Thoracic aorta (tissue), 2 donors: ENCODE measurements at places on chromosomes 11 and 22. TPM values are rescaled to one million over a fixed set of nuclear protein-coding genes. Genes with fewer than 3 reads are reported as not detected.
A peak's percentile ranks its signal among the peaks of the same experiment; 100 is the strongest.

SCUBE1 gene
- 6.0 TPM for total RNA-seq

DNA sequence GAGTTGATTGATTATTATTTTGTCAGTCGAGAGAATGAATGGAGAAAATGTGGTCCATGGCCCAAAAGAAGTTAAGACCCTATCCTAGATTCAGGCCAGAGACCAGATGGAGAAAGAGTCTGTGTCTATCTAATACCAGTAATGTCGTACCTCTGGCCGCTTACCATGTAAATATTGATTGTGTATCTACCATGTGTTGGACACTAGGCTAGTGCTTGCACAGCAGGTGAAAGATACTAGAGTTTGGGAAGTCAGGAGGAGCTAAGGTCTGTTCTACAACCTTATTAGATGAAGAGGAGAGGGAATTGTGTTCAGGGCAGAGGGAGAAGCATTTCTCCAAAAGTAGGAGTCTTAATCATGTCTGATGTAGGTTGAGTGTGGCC, 31.8 kb downstream of the PIK3IP1 start:
- no peak for DNase-seq

OR52H1 gene
- 0.81 TPM for total RNA-seq

MS4A8 gene
- not detected for total RNA-seq

DNA sequence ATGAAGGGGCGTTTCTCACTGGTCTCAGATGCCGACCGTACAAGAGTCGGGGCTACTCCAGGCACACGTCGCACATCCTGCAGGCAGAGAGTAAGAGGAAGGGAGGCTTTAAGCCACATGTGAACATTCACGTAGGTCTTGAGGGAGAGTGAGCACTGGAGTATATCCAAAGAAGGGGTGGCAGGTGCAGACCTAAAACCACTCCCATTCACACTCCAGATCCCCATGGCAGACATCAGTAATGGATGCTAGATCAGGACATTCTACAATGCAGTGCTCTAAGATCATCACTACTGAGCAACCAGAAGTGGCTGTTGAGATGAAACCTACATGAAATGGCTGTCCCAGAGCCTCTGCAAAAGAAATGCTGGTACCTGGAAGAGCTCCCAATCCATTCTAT, 39.0 kb downstream of the WT1 start:
- no peak for DNase-seq

DNA sequence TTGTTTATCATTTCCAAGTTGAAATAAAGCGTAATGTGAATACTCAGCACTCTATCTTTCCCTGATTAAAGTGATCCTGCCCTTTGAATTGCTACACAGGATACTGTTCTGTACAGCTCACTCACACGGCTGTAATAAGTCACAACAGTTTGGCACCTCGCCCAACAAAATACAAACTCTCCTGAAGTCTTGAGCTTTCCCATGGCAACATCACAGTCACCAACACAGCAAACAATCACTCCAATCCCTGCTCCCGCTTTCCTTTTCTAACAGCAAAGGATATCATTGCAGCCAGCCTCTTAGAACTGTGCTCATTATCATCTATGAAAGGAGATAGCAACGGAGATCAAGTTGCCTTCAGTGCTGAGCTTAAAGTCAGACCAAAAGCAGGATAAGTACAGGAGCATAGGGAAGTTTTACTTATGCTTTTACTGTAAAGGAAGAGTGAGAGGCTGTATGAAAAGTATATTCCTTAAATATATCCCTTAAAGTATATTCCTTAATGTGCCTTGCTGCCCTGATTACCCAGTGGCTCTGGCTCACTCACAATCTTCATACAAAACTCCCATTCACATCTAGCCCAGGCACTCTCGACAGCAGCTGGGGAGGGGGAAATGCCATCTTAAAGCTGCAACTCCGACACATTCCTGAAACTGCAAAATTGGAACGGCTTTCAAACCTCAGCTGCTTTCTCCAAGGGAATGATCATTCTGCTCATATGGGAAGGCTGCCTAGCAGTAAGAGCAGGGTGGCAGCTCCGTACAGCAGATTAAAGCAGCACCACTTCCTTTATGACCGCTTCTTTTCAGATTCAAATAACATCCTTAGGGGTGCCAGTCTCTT, 35.8 kb downstream of the MAML2 start:
- peak; percentile 96 for DNase-seq

- no peak for DNase-seq
Observed at GRCh38 chr22:46072110-46072881, 78.0 kb upstream of the PPARA start.

GRCh38 chr11:21927628-21928027, 265.3 kb upstream of the ANO5 start:
- no peak for DNase-seq

DNA sequence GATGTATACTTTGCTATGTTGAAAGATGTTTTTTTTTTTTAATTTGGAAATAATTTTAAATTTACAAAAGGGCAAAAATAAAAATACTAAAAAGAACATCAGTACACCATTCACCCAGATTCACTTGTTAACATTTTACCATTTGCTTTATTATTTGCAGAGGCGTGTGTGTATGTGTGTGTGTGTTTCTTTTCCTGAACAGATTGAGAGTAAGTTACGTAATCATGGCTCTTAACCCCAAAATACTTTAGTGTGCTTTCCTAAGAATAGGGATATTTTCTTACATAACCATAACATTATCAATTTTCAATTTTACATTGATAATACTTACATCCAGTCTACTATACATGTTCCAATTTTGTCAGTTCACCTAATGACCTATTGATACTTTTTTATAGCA, 91.5 kb upstream of the HORMAD2 start:
- DNase-seq: no peak

DNA sequence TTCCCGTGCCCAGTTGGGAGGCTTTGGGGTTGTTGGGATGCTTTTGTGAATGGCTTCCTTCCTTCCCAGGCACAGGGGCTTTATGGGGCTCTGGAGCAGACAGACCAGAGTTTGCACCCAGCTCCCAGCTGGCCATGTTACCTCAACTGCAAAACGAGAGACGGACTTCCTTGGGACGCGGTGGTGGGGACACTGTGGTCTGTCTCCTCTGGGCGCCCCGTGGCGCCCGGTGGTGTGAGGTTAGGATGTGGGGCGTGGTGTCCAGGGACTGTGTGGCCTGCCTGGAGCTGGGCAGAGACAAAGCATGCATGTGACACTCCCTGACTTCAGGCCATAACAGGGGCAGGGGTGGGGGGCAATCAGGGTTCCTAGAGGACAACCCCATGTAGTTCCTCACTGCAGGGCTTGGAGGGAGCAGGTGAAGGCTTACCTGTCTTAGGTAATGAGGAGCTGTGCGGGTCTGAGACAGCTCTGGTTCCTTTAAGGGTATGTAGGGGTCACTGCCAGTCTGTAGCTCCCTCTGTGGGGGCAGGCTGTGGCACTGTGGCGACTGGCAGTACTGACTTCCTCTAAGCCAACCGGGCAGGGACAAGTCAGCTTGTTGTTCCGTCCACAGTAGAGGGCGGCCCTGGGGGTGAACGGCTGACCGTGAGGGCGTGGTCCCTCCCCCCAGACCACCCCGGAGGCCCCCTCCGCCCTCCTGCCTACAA, 14.4 kb downstream of the KCNQ1 start:
- DNase-seq: no peak

GRCh38 chr11:102368472-102368871, 21.5 kb downstream of the BIRC2 start:
- DNase-seq: no peak

- no peak for DNase-seq
Observed at GRCh38 chr11:134345237-134345550, 13.4 kb downstream of the GLB1L2 start.

DNA sequence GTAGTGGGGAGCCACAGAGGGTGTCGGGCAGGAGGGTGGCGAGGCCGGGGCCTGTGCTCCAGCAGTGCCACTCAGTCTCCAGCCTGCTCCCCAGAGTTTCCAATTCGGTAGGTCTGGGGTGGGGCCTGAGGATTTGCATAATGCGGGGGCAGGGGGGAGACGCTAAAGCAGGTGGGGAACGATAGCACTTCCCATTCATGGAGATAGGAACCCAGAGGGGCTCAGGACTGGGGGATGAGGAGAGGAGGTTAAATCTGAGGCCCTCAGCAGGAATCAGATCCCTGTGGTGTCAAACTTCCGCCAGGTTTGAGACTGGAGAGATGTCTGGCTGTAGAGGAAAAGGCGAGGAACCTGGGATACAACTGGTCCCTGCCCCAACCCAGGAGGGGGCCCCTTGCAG, 29.8 kb downstream of the WNT11 start:
- no peak for DNase-seq
